Natural killer cell (primary cell): ENCODE measurements at places on chromosomes 5 and 9. TPM values are rescaled to one million over a fixed set of nuclear protein-coding genes. Genes with fewer than 3 reads are reported as not detected.

DNA sequence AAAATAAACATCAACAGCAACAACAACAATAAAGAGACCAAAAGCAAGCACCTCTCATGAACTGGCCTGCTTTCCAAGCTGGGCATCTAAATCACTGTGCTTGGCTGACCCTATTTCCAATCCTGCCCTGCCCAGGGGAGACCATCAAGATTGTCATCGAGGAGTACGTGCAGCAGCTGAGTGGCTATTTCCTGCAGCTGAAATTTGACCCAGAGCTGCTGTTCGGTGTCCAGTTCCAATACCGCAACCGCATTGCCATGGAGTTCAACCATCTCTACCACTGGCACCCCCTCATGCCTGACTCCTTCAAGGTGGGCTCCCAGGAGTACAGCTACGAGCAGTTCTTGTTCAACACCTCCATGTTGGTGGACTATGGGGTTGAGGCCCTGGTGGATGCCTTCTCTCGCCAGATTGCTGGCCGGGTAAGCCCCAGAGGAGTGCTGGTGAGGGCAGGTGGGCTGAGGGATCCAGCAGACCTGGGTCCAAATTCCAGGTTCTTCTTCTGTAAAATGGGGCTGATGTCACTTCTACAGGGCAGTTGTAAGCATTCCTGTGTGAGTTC lies 15.6 kb downstream of the PTGS1 start:
- DNase-seq = no peak

- no peak for DNase-seq
Measured at GRCh38 chr5:14617441-14617840, 35.8 kb downstream of the OTULINL start.

GRCh38 chr9:22008384-22008716 lies 755 bp downstream of the CDKN2B start:
- no peak for DNase-seq

- no peak for DNase-seq
Measured at GRCh38 chr9:95110921-95111525, 206.5 kb downstream of the FANCC start.

DNA sequence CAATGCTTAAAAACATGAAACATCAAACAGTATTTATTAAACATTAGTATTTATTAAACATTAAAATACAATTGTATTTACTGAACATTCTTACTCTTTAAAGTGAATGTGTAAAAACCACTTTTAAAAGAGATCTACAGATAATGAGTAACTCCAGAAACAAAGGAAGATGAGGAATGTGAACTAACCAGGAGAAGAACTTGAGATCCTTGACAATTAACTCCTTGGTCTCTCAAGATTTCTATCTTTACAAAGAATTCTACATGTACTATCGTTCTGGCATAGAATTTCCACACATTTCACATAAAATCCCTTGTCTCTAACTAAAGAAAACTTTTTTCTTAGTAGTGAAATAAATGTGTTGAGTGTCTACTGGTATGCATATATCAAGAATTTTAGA lies 28.7 kb upstream of the IFNE start:
- no peak for DNase-seq

- no peak for DNase-seq
Measured at GRCh38 chr9:33993104-33993503, 55.6 kb downstream of the UBAP2 start.

DNA sequence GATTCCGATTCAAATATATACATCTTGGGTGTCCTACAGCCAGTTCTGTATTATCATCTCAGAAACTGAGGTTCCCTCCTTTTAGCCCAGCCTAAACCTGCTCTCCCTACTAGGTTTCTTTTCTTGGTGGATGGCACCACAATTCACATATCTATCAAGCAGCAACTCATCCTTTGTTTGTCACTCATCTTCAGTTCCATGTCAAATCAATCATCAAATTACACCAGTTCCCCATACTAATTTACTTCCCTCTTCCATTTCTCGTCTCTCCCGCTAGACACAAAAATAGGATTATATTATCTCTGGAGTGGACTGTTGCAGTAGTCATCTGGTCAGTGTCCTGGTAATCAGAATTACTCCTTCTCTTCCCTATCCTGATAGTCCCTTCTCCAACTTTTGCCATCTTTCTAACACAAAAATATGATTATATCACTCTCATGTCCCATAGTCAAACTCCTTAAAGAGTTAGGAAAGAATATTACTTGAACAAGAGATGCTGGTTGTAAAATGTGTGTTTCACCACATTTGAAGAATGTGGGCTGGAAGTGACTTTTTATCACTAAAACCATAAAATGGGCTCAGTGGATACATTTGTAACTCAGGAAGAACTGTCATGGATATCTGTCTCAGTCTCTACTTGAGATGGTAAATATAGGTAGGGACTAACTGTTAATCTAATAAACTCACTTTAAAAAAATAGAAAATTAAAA lies 69.1 kb upstream of the RICTOR start:
- DNase-seq = no peak

GRCh38 chr9:18457510-18457909 lies 16.4 kb upstream of the ADAMTSL1 start:
- no peak for DNase-seq

Gene GLE1
- 33.3 TPM for total RNA-seq

Gene CFAP157
- total RNA-seq = not detected

Gene CAMK2A
- total RNA-seq = 0.38 TPM

Gene ADRB2
- total RNA-seq = 47.1 TPM

Gene DIAPH1
- total RNA-seq = 419 TPM
